ENCODE measurements at places on chromosomes 5 and 9.

GRCh38 chr9:2286825-2287455 is 271.8 kb downstream of the SMARCA2 start:
- no peak for DNase-seq

DNA sequence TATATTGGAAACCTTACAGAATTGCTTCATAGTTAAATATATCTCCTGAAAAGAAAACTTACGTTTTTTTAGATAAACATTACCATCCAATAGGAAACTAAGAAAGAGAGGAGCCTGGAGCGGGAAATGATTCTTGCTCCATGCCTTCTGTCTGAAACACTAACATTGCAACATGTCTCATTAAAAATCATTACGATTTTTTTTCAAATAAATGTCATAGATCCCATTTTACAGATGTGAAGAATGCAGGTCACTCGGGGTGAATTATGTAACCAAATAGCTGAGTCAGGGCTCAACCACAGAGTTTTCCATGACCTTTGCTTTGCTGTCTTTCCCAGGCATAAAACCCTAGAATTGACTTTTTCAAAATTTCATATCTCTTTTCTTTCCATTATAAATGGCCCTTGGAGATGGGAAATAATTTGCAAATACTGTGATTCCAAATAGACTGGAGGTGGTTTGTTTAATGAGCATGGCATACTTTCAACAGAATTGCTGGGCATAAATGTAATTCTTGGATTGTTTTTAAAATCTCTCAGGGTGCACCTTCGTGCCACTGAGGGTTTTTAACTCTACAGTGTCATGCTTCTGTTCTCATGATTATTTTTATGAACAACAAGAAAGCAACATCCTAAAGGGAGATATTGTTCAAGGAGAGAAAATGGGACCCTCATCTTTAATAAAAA is 302.8 kb downstream of the EBF1 start:
- DNase-seq: no peak

DNA sequence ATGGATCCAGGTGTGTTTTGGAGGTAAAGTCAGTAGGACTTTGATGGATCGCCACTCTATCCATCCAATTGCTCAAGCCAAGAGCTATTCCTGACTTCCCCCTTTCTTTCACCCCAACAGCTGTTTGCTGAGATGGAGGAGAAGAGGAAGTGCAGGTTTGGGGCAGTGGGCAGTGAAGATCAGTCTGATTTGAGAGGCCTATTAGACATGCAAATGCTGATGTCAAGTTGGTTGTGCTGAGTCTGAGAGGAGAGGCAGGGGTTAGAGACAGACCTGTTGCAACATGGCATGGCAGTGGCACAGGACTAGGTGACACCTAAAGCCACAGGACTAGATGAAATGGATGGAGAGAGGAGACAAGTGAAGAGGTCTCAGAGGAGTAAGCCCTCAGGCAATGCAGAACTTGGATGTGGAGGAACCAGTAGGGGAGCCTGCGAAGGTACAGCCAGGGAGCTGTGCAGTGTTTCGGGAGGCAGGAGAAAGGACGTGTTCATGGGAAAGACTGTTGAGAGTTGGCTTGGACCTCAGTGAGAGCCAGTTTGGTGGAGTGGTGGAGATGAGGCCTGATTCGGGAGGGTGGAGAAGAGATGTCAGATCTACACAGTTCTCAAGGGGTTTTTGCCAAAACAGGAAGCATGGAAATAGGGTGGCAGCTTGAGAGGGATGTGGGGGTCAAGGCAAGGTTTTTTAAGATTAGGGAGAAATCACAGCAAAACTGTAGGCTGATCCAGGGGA is 175.0 kb downstream of the MACROH2A1 start:
- no peak for DNase-seq

DNA sequence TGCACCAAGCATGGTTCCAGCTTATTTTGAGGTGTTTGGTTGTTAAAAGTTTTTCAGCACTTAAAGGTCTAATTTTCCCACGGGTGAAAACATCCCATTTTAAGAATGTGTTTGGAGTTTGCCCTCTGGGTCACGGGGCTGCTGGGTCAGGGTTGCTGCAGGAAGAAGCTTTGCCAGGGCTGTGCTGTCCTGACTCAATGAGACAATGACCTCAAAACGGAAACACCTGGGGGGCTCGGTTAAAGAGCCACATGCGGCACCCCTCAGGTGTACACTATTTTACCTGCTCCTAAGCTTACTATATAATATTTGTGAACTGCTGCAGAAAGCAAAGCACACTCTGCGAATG is 27.6 kb downstream of the UBE2QL1 start:
- DNase-seq: no peak

DNA sequence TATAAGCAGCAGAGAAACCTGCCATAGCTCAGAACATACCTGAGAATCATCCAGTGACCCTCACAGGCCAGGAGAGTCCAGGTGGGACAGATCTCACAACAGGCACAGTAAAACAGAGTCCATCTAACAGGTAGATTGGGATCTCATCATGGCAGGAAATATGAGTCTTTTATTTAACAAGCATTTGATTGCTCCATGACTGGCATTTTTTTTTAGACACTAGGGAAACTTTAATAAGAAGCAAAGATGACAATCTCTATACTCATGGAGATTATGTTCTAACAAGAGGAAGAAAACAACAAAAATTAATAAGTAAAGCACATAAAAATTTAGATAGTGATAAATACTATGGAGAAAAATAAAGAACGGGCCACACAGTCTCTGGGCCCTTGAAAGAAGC is 12.5 kb upstream of the PUM3 start:
- no peak for DNase-seq

DNA sequence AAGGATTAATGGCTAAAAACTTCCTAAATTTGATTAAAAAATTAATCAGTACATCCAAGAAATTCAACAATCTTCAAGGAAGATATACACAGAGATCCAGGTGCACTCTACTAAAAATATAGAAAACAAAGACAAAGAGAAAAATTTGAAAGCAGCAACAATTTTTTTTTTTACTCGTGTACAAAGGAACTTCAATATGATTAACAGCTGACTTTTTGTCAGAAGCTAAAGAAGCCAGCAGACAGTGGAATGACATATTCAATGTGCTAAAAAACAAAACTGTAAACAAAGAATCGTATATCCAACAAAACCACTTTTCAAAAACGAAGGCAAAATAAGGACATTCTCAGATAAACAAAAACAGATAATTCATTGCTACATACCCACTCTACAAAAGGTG is 234.6 kb downstream of the FSTL4 start:
- no peak for DNase-seq

GRCh38 chr9:134358026-134358661 is 31.9 kb downstream of the RXRA start:
- no peak for DNase-seq

- DNase-seq: no peak
Measured at GRCh38 chr9:69719367-69719766, 40.4 kb downstream of the PTAR1 start.

GRCh38 chr5:34608859-34609648 is 47.1 kb upstream of the RAI14 start:
- no peak for DNase-seq

- DNase-seq: no peak
Measured at GRCh38 chr5:110562191-110562590, 164.3 kb downstream of the TMEM232 start.

DNA sequence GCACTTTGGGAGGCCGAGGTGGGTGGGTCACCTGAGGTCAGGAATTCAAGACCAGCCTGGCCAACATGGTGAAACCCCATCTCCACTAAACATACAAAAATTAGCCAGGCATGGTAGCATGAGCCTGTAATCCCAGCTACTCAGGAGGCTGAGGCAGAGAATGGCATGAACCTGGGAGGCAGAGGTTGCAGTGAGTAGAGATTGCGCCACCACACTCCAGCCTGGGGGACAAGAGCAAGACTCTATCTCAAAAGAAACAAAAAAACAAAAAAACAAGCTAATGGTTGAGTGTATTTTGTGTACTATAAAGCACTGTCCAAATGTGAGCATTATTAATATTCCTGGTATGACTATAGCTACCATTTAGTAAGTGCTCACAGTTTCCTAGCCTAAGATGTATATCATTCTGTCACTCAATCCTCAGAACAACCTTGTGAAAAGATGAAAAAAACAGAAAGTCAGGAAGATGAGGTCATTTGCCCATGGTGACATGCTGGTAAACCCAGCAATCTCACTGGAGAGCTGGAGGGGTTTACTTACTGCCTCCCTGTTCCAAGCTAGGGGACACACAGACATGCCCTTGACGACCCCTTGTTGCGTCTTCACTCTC is 27.7 kb downstream of the ARHGEF37 start:
- DNase-seq: no peak

GRCh38 chr5:28254846-28255245 is 1216.5 kb upstream of the CDH9 start:
- no peak for DNase-seq

DNA sequence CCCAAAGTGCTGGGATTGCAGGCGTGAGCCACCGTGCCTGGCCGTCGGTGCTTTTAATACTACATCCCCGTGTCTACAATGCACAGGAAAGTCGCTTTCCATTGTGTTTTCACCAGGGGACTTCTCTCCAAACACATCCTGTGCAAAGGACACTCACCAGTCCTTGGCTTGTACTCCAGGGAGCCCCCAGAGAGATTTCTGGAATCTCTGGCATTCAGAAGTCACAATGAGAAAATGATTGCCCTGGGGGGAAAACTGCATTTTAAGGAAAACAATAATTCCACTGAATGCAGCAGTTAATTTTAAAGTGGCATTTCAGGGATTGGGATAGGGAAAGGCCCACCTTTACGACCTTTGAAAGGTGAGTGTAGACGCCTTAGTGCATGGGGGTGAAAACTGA is 112.0 kb downstream of the ADAMTS16 start:
- no peak for DNase-seq

DNA sequence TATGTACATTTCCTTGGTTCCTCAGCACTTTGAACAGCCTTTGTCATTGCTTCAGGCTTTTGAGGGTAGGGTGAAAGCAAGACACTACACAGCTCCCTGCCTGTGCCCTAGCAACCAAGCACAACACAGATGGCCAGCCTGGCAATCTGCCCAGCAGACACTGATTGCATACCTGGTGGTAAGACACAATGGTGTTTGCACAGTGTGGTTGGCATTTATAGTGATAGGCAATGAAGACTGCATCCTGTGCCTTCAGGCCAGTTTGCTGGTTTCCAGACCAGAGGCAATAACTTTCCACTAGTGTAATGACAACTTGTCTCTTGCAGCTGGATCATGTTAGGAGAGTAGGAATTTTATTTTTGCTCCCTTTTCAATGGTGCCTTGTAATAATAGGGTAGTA is 144.5 kb upstream of the TNC start:
- DNase-seq: peak; percentile 91

DNA sequence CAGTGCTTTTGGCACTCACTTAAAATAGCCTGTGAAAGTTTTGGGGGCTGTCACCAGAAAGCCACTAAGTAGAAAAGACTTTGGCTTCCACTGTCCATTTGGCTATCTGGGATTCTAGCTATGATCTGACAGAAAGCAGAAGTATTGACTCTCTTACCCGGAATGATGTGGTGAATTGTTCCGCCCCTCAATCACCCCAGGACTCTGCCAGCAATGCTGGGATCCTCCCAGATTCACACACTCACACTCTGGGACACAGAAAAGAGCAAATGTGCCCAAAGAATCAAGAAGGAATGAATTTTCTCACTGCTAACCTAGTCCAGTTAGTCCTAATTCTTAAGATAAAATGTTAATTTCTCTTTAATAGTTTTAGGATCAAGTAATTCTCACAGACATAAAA is 576.9 kb downstream of the BNC2 start:
- DNase-seq: no peak

GRCh38 chr5:73265641-73266040 is 92.6 kb downstream of the TMEM174 start:
- DNase-seq: no peak

DNA sequence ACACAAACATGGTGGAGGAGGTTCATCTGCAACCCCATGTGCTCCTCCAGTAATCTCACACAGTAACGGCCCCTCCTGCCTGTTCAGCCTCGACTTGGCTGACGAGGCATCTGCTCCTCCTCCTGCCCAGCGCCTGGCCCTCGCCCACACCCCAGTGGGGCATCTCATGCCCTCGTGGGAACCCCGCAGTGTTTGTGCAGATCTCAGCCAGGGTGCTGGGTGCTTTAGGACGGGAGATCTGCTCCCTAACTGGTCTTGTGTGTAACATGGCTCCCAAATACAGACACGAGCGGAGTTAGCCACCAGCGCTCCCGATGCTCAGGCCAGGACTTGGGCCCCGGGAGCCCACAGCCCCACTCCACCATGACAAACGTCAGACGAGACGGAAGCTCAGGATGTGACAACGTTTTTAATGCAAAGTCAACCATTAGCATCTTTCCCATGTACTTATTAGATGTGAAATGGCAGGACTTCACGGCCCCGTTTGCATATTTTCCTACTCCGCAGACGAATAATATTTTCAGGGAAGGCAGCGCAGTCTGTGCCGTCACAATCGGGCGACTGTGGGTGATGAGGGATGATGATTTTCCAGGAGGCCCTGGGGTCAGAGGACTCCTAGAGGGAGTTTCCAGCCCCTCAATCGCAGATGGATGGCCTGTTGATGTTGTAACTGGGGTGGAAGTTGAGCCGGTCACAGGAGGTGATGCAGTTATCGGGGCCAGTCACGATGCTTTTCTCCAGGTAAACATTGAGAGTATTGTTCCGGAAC is 5.5 kb upstream of the MRPS2 start:
- no peak for DNase-seq

Measured in NCI-H510A (cell line).